Stimulated activated CD4-positive, alpha-beta T cell treated with anti-CD3 and anti-CD28 coated beads, Interleukin-1b, Interleukin-23, amount 100 ng/mL, for 1 hour (primary cell): ENCODE measurements at places on chromosomes 1 and 21.

DNA sequence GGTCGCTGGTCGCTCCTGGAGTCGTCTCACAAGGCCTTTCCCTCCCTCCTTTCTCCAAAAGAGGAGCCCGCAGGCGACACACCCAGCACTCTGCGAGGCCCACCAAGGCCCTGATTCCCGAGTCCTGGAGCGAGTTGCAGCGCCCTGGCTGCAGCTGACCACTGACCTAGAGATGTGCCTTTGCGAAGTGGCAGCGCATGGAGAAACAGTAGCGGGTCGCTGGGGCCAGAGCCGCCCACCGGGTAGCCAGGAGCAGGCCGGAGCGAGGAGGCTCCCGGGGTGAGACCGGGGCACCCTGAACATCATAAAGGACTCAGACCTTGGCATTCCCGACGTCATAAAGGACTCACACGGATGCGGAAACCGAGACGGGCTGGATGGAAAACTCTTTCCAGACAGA, 10.3 kb upstream of the NBPF11 start:
- no peak for DNase-seq

- no peak for DNase-seq
Observed at GRCh38 chr1:228370941-228371740, 35.5 kb downstream of the TRIM11 start.

- no peak for DNase-seq
Observed at GRCh38 chr21:43644609-43645008, 14.7 kb downstream of the HSF2BP start.

DNA sequence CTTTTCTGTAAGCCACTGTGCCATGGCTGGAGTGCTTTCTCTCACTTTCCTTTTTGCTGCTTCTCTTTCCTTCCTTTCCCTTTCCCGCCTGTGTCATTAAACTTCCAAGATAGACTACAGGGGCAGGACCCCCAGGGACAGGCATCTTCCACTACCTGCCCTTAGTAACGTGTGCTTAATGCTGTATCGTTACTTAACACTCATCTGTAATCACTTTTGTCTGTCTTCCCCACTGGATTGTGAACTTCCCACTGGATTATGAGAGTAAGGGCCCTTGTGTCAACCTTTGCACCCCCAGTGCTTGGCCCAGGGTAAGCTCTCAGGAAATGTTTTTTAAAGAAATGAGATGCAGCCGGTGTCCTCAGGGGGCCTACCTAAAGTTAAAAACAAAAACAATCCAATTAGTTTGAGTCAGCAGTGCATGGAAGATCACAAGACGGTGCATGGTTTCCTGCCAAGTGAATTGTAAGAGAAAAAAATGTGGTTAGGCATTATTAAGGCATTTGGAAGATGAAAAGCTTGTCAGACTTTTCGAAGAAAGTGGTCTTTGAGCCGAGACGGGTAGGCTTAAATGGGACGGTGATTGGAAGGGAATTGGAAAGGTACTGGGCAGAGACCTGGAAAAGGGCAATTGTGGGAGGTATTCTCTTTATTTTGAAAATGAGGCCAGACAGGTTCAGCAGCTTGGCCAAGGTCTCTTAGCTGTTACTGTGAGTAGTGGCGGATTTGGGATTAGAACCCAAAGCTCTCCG, 958 bp downstream of the LYPLAL1 start:
- no peak for DNase-seq

- no peak for DNase-seq
Observed at GRCh38 chr1:159113596-159114433, 37.2 kb upstream of the AIM2 start.

DNA sequence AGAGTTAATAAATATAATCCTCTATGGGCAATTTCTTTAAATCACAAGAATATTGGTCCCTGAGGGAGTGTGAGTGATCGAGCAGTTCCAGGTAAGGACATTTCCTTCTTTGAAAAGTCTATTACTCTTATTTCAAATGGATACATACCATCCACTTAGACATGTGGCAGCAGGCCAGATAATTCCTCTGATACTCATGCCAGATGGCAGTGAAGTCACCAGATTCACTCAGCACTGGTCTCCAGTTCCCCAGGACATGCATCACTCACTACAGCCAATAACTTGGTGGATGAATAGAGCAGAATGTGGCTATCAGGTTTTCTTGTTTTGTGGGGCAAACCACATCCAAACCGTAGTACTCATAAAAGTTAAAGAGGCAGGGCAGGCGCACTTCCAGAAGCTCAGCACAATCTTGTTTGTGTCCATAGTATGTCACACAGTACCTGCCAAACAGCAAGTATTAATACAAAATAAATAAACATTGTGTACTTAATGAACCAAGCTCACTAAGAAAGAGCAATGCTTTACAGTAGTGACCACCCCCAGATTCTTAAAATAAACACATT, 74.2 kb upstream of the CD53 start:
- DNase-seq, result no peak

GRCh38 chr1:235939480-235939775, 72.7 kb upstream of the LYST start:
- DNase-seq, result no peak

- DNase-seq, result no peak
Observed at GRCh38 chr1:9495854-9496374, 43.4 kb upstream of the SLC25A33 start.

DNA sequence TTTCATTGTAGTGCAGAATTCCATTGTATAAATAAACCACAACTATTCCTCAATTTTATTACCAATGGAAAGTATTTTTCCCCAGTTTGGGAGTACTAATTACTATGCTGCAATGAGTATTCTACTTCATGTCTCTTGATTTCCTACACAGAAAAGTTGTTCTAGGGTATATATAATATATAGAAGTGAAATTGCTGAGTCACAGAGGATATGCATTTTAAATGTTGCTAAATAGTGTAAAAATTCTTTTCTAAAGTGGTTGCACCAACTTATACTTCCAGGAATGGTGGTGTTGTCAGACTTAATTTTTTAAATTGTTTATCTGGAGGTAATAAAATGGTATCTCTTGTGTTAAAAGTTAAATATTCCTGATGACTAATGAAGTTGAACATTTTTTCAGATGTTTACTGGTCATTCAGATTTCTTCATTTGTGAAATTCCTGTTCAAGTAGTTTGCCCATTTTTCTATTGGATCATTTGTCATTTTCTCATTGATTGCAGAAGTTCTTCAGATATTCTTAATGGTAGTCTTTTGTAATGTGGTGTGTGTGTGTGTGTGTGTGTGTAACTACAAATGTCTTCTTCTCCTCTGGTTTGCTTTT, 19.1 kb upstream of the MYOG start:
- no peak for DNase-seq

DNA sequence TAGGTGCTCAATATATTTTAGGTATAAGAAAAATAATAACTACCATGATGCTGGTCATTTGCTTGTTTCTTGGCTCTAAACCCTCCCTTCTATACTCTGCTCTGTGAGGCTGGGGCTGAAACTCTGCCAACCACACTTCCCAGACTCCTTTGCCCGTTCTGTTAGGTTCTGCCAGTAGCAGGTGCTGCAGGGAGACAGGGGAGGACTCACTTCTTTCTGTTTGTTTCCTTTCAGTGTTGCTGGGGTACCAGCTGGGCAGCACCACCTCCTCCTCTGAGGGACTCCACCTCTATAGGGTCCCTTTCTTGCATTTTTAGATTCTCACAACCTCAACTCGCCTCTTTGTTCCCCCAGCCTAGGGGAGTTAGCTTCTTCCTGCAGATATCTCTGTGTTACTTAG, 17.0 kb upstream of the SH2D2A start:
- DNase-seq, result no peak

DNA sequence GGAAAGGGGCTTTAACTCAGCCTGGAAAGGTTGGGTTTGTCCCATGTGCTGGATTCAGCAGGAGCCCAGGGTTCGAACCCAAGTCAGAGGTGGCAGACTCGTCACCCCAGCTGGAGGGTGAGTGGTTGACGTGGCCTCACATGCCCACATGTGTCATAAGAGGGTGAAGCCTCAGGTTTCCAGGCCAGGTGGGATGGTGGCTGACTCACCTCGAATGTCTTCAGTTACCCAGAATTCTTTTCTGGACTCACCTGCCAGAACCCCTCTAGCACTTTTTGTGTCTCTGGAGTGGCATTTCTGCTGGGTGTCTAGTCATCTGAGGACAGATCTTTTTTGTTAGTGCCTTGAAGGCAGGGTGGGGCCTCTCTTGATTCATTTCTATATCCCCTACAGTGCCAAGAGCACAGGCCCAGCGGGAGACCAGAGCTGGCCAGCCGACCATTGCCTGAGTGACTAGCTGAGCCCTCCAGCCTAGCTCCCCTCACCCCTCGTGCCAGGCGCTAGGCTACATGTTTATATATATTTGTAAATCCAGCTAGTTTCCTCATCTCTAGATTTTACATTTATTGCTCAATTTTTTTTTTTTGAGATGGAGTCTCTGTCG, 28.1 kb downstream of the IL6R start:
- DNase-seq, result no peak

DNA sequence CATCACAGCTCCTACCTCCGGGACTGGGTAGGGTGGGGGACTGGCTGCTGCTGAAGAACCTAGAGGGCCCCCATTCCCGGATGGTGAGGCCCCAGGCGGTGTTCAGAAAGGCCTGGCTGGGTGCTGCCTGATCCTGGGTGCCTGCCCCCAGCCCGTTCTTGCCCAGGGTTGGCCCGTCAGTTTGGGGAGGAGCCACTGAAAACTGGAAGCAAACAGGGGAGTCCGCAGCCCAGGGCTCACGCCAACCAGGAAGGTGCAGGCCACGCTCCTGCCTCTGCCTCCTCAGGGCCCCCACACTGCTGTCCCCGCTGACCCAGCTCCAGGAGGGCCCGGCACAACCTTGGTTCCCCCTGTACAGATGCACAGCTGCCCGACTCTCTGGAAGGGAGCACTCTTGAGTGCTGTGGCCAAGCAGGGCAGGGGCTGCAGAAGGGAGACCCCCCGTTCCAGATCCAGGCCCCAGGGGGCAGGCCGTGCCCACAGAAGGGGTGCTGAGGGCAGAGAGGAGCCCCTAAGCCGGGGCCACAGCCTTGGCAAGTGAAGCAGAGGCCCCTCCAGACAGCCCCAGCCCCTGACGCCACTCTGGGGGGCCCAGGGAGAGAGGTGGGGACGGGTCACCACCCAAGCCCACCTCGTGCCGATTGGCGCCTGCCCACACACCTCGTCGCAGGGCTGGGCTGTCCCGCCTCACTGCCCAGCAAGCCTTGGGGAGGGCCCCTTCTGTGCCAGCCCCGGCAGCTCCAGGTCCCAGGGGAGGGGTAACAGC, 5.5 kb downstream of the C1QTNF12 start:
- no peak for DNase-seq

- DNase-seq, result no peak
Observed at GRCh38 chr1:31181515-31182343, 58.0 kb downstream of the NKAIN1 start.

- DNase-seq, result no peak
Observed at GRCh38 chr1:41013024-41013423, 8.5 kb downstream of the SLFNL1 start.

DNA sequence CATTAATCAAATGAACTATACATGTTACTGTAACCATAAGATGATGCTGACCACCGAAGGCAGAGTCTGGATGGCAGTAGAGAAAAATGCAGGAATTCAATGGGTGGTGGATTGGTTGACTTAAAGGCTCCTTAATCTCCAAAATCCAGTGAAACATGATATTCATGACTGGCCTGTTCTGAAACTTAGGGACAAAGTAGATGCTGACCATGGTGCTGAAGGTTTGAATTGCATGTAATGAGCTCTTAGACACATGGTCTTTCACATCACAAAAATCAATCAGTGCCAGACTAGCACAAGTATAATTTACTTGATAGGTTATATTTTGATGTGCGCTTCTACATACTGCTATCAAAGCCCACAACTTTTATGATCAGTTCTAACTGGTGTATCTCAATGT, 30.9 kb upstream of the NTMT2 start:
- no peak for DNase-seq

- DNase-seq, result no peak
Observed at GRCh38 chr1:29527314-29528004, 291.1 kb downstream of the PTPRU start.

DNA sequence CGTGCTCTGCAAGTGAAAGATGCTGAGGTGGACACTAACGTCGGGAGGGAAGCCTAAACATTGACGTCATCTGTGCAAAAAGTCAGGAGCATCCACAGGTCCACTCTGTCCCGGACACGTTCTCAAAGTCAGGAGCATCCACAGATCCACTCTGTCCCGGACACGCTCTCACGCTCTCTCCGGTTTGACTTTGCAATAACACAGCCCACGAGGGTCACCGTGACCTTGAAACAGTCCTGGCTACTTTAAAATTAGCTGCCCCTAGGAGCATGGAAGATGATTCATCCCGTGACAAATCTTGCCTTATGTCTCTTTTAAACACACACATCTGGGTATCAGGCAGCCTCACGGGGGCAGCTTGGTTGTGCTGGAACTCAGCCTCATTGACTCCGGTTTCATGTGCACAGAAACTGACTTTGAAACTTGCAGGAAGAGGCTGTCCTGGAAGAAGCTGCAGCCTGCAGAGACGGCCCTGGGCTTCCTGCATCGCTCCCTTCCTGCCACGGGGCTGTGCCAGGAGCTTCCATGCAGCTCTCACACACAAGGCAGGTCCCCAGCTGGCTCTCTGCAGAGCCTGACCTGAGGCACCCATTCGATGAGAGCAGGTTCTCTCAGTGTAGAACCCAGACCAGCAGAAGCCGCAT, 18.1 kb upstream of the COL18A1 start:
- no peak for DNase-seq

- no peak for DNase-seq
Observed at GRCh38 chr1:155646307-155646706, 36.3 kb downstream of the MSTO1 start.

- DNase-seq, result no peak
Observed at GRCh38 chr1:56562891-56563452, 16.4 kb downstream of the PLPP3 start.

DNA sequence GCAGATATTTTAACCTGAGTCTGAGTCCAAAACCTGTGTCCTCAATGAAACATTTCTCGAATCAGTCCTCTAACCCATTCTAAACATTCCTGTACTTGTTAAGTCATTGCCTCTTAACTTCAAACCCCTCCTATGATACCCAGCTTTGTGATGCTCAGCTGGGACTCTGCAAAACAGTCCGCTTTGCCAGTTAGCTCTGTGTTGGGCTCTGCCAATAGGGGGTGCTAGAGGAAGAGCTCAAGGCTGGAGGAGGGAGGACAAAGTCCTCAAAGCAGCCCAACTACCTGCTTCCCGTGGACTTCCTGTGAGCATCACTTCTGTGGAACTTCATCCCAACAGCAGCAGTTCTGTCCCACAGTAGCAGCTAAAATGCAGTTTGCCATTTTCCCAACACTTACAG, 38.1 kb upstream of the SYT14 start:
- no peak for DNase-seq

- no peak for DNase-seq
Observed at GRCh38 chr1:208048904-208049303, 138.0 kb upstream of the CD34 start.
